Stimulated activated CD8-positive, alpha-beta memory T cell treated with anti-CD3 and anti-CD28 coated beads, Interleukin-2, amount 100 ng/mL, for 48 hours (primary cell): ENCODE measurements at places on chromosomes 4 and X.

DNA sequence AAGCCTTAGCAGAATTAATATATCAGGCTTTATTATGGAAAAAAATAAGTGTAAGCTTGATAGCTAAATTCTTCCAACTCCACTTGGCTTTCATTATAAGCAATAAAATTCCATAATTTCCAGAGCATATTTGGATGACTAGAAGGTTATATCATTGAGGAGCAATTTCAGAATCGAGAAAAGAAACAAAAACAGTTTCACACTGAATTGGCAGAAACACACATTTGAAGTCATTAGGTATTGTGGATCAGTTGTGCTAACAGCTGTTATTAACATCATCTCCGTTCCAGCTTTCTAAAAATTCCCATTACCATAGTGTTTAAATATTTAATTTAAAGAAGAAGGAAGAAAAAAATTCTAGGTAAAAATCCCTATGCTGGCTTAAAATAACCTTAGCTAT, 92.6 kb downstream of the ANTXR2 start:
- DNase-seq, result no peak

DNA sequence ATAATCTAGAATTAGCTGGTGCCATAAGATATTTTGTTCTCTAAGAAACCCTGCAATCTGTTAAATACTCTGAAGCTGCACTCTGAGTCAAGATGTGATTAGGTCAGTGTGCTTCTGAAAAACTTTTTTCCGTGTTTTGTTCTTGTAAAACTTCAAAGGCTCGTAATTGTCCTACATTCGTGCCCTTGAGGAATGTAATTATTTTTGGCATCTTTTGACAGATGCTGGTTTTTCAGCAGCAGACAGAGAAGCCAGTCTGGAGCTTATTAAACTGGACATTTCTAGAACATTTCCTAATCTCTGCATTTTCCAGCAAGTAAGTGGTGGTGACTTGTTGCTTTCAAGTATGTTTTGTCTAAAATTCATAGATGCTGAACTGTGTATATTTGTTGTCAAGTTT, 36.8 kb upstream of the TADA2B start:
- no peak for DNase-seq

DNA sequence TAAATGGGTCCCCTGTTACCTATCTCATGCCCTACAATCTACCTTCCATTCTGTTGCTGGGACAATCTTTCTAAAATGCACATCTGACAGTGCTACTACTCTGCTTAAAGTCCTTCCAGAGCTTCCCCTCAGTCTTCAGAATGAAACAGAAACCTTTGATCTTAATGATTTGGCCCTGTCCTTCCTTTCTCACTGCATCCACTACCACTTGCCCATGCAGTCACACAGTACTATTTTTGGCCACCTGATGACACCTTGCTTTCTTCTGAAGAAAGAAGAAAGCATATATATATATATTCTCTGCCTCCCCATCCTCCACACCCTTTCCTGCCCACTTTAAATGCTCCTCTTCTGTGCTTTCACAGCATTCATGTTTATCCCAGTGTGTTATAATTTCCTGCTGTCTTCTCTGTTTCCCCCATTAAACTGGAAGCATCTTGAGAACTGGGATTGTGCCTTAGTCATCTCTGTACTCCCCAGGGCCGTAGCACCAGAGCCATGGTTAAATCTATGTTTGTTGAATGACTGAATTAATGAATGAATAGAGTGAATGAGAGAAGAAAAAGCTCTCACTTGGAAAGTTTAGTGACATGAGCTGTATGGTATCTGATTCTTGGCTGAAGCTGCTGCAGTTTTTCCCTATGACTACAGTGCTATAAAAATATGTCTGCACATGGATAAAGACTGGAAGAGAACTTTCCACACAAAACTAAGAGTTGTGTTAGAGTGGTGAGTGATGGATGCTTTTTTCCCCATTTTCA, 56.2 kb downstream of the RTL9 start:
- no peak for DNase-seq

GRCh38 chr4:108148316-108148715, 20.4 kb downstream of the LEF1 start:
- no peak for DNase-seq

DNA sequence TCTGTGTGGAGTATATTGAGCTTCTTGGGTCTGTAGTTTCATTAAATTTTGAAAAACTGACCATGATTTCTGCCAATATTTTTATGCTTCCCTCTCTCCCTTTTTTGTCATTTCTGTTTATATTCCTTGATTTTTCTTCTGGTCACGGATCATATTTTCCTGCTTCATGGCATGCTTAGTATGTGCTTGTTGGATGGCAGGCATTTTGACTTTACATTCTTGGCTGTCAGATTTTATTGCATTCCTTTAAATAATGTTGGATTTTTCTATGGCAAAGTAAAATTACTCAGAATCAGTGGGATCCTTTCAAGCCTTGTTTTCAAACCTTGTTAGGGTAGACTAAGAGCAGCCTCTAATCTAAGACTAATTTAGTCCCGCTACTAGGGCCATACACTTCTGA, 531.8 kb downstream of the IL15 start:
- no peak for DNase-seq

GRCh38 chrX:51520393-51520792, 24.0 kb upstream of the NUDT11 start:
- DNase-seq, result no peak

DNA sequence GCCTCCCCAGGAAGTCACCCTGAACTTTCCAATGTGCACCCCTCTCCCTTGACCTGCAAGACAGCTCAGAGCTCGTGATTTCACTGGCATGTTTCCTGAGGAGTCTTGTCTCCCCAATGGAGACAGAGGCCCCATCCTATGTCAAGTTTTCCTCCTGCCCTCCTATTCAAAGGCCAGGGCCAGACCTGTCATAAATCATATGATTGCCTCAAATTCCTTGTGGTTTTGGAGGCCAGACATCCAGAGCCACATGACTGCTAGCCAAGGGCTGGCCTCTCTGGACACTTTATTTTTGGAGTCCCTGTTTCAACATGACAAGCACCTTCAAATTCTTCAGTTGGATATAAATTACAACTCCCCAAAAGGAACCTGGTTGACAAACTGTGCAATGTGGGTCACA, 76.0 kb upstream of the TFDP3 start:
- DNase-seq, result no peak

GRCh38 chr4:83093060-83093640, 21.4 kb downstream of the PLAC8 start:
- DNase-seq, result no peak

DNA sequence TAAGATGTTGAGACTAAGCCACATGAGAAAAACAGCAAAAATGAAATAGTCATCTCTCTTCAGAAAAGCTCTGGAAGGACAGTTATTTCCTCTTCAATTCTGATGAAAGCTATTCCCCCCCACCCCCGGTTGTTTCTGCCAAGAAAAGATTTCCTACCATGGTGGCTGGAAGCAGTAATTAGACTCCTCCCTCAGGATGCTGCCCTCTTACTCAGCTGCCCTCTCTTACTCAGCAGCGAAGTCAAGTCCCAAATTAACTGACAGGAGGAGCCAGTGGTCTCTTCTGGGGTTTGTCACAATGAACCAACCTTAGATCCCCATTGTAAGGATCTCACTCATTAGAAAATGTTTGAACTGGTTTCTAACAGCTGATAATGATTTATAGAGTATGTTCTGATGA, 38.0 kb downstream of the GPM6B start:
- DNase-seq, result no peak
